ENCODE measurements at places on chromosomes 6 and 20. TPM values are rescaled to one million over a fixed set of nuclear protein-coding genes. Genes with fewer than 3 reads are reported as not detected.

Gene PABPC1L
- total RNA-seq = 2.9 TPM

Gene NFATC2
- 0.65 TPM for total RNA-seq

Gene PCIF1
- total RNA-seq = 6.8 TPM

Gene CALHM4
- total RNA-seq = 0.46 TPM

All from epithelial cell of umbilical artery (primary cell).